ENCODE measurements at places on chromosomes 5 and 9.
A peak's percentile ranks its signal among the peaks of the same experiment; 100 is the strongest.

DNA sequence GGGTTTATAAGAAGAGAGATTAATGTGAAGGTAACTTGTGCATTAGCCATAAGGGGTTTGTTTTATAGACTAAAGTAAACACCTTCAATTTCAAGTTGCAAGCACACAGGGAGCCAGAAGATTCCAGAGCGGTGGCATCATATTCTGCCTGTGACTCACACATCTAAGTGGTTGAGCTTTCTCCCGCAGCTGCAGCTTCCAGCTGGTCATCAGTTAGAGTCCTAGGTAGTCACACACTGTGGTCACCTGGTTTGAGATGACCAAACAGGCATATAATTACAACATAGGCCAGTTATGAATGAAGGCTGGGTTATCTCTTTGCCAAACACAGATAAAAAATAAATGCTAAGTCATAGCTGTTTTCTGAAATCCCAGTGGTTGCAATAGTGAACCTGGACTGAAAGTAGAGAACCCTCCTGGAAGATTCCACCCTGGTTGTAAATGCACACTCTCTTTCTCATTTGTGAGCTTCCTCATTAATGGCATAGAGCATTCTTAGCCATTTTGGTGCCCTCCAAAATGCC lies 171.3 kb downstream of the GDNF start:
- no peak for DNase-seq

- DNase-seq = no peak
Measured at GRCh38 chr5:136028090-136028489, 698 bp upstream of the TGFBI start.

GRCh38 chr5:672329-673160 lies 20.6 kb downstream of the TPPP start:
- peak; percentile 46 for DNase-seq

DNA sequence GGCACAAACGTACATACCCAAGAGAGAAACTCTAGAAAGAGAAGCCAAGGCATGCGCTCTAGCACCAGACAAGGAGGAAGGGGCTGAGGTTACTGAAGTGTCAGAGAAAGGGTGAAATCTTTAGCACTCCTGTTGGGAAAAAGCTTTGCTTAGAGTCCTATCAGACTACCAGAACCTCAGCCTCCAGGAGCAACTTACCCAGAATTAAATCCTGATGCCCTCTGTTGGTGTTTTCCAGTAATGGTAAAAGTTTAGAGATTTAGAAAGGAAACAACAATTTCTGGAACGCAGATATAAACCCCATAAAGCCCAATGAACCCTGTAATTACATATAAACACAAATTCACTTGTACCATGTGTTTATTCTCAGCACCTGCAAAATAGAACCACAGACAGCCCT lies 33.2 kb upstream of the ASTN2 start:
- DNase-seq = no peak

DNA sequence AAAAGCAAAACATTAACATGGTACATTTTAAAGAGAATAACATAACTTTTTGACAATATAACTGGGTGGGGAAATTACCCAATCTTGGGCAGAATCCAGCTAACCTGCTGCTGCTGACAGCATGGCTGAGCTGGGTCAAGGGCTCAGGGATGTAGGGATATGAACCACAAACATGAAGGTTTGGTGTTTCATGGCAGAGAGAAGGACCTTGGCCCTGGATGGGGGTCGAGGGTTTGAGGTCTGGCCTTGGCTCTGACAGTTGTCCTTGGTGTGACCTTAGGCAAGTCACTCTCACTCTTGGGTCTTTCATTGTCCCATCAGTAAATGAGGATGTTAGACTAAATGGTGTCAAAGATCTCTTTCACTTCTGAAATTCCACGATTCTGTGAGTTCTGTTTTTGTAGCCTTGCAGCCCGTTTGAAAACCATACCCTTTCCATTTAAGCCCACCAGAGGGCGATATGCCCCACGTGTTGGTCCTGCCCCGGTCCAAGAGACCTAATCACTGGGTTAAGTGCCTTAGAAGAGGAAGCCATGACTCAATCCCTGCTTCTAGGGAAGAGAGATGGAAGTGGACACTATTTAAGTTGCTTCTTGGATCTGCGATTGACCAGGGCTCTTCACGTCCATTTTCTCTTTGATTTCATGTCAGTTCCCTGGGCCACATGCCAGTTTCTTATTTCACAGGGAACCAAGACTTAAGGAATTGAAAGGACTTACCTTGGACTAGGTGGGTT lies 56.8 kb upstream of the TEX48 start:
- peak; percentile 57 for DNase-seq
